Fibroblast of lung (primary cell): ENCODE measurements at places on chromosomes 16 and 17.

GRCh38 chr17:17661134-17661533 lies 20.1 kb upstream of the RAI1 start:
- no peak for DNase-seq

GRCh38 chr17:5468075-5468473 lies 708 bp downstream of the DHX33 start:
- DNase-seq, result no peak

DNA sequence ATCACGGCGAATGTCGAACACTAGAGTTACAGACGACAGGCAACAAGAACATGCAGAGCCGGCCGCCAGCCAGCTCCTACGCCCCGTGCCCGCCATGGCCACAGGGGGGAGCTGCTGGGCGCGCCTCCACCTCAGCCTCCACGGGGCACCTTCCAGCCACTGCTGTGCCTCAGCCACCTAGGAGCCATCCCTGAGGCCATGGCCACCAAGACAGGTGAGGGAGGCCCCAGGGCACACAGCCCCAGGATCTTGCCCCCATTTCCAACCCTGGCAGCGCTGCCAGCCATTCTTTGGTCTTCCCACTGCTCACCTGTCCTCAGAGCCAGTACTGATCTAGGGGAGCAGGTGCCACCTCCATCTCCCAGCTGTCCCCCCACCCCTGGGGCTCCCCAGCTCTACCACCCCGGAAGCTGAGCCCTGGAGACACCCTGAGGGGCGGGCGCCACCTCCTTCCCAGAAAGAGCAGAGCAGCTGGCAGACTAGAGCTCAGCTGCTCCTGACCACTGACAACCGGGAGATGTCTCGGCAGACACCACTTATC lies 11.8 kb downstream of the GNPTG start:
- DNase-seq, result peak; percentile 16

DNA sequence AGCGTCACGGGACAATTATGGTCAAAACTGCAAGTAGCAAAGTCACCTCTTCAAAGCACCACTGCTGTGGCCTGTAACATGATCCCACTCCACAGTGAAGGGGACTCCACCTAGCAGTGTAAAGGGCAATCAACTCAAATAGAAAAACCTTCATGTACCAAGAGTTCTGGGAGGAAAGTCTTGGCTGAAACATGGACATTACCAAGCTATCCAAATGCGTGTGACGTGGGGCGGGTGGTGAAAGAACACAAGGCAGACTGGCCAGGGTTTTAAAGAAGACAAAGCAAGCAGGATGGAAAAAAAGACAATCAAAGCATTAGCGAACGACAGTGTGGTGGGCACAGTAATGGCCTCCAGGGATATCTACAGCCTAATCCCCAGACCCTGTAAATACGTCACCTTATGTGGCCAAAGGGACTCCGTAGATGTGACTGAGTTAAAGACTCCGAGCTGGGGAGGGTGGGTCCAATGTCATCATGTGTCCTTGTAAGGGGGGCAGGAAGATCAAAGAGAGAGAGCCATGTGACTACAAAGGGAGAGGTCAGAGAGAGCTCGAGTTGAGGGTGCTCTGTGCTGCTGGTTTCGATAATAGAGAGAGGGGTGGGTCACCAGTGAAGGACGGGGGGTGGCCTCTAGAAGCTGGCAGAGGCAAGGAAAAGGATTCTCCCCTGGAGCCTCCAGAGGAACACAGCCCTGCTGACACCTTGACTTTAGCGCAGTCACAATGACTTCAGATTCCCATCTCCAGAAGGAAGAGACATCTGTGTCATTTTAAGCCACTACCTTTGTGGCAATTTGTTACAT lies 6.0 kb downstream of the HSDL1 start:
- peak; percentile 54 for DNase-seq

- no peak for DNase-seq
These were observed 186.9 kb downstream of the ENGASE start for GRCh38 chr17:79261355-79262072.

DNA sequence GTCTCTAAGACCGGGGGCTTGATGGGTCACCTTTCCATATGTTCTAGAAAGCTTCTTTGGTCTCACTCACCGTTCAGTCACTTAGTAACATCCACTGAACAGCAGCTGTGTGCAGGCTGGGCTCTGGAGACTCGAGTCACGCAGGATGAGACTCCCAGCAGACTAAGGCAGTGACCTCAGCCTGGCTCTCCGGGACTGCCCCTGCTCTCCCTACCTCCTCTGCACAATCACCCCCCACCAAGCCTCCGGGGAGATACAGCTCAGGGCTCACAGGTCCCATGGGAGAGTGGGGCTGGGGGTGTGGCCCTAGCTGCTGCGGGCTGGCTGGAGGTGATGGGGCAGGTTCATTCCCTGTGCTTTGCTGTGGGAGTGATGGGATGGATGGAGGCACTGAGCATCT lies 14.1 kb downstream of the FLYWCH2 start:
- DNase-seq, result no peak

DNA sequence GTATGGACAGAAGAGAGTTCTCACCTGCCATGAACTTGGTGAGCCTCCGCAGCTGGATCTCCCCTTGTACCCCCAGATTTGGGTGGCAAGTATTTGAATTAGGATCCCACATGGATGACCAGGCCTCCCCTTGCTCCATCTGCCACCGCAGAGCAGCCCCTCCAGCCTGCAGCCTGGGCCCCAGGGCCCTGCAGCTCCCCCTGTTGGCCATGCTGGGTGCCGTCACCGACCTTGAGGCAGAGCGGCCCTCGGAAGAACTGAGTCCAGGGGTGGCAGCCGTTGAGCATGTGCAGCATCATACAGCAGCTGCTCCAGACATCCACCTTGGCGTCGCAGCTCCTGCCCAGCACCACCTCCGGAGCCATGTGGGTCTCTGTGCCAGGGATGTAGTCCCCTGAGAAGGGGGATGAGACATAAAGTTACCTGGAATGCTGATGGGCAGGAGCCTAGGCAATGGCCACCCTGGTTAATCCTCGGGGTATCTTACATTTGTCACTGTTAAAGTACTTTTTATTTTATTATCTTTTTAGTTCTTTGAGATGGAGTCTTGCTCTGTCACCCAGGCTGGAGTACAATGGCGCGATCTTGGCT lies 9.0 kb upstream of the SPATA32 start:
- DNase-seq, result no peak

GRCh38 chr17:66981983-66982508 lies 17.5 kb downstream of the CACNG4 start:
- DNase-seq, result no peak

DNA sequence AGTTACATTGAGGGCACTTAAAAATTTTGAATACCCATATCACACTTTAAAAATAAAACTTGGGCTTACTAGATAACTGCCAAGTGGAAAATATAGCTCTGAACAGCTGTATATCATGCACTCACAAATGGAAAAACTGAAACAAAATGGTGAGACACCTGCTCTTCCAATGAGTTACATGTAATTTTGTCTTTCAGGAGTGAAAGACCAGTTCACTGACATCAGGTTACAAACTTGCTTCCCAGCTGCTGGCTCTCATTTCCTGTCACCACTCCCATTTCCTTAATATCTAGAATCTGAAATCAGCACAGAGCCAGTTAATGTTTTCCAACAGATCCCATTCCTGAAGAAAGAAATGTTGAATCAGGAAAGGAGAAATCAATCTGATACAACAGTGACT lies 10.8 kb downstream of the CSNK2A2 start:
- DNase-seq, result no peak

DNA sequence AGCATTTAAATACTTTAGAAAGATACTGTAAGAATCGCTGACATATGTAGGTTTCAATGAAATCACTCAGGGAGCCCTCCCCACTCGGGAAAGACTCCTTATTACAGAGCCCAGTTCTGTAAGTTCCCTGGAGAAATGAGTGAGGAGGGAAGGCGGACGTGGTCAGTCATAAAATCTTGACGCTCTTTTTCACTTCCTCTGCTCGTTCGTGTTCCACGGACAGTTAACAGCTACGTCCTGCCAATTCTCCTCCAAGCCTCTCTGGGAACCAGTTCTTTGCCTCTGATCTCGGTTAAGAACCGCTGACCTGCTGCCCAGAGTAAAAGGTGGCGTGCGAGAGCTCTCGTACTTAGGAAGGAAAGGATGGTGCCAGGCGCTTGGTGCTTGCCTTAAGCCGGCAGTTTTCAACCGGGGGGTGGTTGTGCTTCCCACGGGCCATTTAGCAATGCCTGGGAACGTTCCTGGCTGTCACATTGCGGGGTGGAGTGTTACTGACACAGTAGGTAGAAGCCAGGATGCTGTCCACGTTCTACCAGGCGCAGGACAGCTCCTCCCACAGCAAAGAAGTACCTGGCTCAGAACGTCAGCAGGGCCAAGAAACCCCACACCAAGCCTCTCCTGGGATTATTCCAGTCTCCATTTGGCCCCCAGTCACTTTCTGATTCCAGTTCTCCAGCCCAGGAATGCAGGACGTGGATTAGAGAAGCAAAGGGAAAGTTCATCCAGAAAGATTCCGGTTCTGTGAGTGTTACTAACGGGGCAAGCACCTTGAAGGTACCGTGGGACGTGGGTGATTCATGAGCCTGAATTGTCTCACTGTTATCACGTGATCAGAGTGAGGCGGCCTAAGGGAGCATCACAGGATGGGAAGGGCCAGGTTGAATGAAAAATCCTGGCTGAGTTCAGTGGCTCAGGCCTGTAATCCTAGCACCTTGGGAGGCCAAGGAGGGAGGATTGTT lies 87.7 kb downstream of the MRM3 start:
- peak; percentile 86 for DNase-seq

DNA sequence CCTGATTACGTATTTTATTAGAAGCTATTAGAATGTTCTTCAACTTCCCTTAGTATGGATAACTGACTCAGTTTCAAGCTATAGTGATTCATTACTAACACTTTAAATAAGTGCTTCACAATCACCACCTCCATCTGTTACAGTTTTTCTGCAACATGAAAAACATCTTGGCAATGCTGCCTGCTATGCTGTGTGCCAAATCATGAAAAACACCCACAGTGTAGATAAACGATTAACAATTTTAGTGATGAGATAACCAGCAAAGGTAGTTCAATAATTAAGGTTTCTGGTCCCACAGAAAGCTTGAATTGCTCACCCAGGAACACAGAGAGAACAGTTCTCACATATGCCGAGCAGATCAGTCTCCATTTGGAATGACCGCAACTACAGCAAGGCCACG lies 51.4 kb upstream of the SLC25A19 start:
- peak; percentile 62 for DNase-seq

DNA sequence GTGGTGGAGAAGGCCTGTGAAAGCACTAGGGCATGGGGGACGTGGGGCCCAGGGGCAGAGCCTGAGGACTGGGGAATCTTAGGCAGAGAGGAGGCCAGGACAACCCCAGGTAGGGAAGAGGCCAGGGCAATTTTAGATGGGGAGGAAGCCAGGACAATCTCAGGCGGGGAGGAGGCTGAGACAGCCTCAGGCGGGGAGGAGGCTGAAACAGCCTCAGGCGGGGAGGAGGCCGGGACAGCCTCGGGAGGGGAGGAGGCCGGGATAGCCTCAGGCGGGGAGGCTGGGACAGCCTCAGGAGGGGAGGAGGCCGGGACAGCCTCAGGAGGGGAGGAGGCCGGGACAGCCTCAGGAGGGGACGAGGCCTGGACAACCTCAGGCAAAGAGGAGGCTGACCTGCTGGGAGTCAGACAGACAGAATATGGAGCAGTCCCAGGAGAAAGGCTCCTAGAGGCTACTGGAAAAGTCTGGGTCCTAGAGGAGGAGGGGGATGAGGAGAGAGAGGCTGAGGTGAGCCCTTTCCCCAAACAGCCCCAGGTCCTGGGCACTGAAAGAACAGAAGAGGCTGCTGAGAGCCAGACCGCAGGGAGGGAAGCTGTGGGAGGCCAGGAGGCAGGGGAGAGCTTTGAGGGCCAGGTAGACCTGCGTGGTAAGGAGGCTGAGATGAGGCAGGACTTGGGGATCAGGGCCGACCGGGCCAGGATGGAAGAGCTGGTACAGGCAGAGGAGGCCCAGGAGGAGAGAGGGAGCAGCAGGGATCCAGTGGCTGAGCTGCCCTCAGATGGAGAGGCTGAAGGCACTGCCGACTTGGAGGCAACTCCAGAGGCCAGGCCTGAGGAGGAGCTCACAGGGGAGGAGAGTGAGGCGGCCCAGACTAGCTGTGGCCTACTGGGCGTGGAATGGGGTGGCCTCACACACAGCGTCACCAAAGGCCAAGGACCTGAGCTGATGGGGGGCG lies 1.6 kb downstream of the APOBR start:
- no peak for DNase-seq

DNA sequence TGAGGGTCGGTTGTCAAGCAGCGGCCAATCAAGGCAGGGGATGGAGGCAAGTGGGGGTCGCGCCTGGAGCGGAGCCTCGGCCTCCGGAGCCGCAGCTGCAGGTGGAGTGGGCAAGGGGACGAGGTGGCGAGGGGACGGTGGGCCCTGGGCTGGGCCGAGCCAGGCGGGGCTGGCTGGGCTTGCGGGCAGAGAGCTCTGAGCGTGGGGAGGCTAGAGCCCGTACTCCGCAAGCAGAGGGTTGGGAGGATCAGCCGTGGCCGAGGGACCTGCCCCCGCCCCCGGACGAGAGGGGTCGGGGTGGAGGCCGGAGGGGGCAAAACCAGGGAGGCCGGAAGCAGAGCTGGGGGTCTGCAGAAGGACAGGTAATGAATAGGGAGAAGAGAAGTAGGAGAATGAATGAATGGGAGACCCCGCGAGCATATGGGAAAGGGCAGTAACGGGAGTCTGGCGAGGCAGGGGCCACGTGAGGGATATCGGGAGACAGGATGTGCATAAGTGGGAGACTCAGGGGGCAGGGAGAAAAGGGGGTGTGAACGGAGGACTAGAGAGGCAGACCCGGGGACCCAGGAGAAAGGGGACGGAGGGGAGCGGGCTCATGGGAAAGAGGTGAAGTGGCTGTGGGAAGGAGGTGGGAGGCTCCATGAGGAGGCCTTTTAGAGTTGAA lies at the start of gene KATNB1:
Gene KATNB1 (plus strand): TSS at position 16 of the 664 bp plus-strand sequence. CDS start 1,474 bp downstream, outside the sequence.
- no peak for DNase-seq

DNA sequence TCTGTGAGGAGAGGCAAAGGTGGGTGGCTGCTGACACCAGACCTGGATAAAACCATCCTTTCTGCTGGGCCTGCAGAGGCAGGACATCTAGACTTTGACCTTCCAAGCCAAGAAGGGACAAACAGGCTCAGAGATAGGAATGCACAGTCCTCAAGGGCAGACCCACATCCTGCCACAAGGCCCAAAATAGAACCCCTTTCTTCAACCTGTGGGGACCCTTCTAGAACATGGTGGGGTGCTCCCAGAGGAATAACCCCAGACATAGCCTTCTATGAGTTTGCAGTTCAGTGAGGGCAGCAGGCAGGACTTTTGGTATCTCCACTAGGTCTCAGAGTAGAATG lies 3.8 kb upstream of the CBFB start:
- no peak for DNase-seq

GRCh38 chr17:37699285-37699973 lies 45.4 kb downstream of the HNF1B start:
- no peak for DNase-seq
